ENCODE measurements at places on chromosomes 5 and 9. TPM values are rescaled to one million over a fixed set of nuclear protein-coding genes. Genes with fewer than 3 reads are reported as not detected.
A peak's percentile ranks its signal among the peaks of the same experiment; 100 is the strongest.

DPYSL3 gene
- total RNA-seq: 135 TPM

ARL14EPL gene
- total RNA-seq: not detected

GLRA1 gene
- total RNA-seq: not detected

DNA sequence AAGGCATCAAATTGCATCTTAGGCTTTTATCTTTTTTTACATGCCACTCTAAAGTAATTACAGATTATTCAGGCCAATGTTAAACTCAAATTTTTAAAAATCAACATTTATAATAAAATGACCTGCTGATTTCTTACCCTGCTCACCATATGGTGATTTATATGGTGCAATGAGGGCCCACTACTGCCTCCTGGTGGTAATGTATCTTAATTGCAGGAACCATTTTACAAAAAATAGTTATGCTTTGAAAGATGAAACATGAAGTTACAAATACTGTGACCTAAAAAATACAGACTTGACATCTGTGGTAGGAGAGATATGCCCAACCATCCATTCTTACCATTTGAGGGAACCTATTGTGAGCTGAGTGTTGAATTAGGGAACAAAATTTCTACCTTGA lies 292.6 kb upstream of the TAS2R1 start:
- no peak overlapping the region for H3K27ac ChIP-seq
- no peaks in the 10 kb centered on the region for H3K36me3 ChIP-seq
- H3K27me3 ChIP-seq: no peaks in the 10 kb centered on the region
- no peak overlapping the region for H3K4me3 ChIP-seq
- peaks cover 7% of the 10 kb centered on the region for H3K4me1 ChIP-seq
- no peak for DNase-seq

DNA sequence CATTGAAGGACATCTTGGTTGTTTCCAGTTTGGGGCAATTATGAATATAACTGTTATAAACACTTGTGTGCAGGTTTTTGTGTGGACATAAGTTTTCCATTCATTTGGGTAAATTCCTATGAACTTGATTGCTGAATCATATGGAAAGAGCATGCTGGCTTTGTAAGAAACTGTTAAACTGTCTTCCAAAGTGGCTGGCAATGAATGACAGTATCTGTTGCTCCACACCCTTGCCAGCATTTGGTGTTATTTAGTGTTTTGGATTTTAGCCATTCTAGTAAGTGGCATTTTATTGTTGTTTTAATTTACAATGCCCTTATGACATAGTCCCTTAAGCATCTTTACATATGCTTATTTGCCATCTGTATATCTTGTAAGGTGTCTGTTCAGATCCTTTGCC lies 29.8 kb upstream of the UGT3A2 start:
- no peaks in the 10 kb centered on the region for H3K27me3 ChIP-seq
- H3K36me3 ChIP-seq: no peaks in the 10 kb centered on the region
- no peaks in the 10 kb centered on the region for H3K4me1 ChIP-seq
- no peak overlapping the region for H3K4me3 ChIP-seq
- DNase-seq: no peak
- no peak overlapping the region for H3K27ac ChIP-seq

GRCh38 chr9:69811351-69811868 lies 9.2 kb upstream of the CFAP95 start:
- no peaks in the 10 kb centered on the region for H3K36me3 ChIP-seq
- H3K4me1 ChIP-seq: no peaks in the 10 kb centered on the region

GRCh38 chr5:5341531-5342292 lies 80.8 kb upstream of the ICE1 start:
- DNase-seq: peak; percentile 36
- H3K4me3 ChIP-seq: no peak overlapping the region
- H3K4me1 ChIP-seq: no peaks in the 10 kb centered on the region

All from fibroblast of lung (primary cell).